ENCODE measurements at places on chromosomes 2 and 18.

DNA sequence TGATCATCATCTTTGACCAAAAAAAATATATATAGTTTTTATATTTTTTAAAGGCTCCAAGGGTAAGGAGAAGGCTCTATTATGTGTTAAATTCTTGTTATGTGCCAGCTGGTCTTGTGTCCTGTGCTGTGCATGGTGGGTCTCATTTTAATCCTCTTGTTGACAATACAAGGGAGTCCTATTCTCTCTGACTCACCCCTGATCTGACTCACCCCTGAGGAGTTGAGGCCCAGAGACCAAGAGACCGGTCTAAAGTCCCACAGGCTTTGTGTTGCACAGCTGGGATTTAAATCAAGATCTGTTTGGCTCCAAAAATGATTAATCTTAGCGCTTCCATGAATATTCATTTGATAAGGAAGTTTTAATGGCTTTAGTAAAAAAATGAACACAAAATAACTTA, 25.7 kb downstream of the MC2R start:
- DNase-seq = no peak

- DNase-seq = no peak
Observed at GRCh38 chr2:72115110-72116080, 32.3 kb downstream of the CYP26B1 start.

DNA sequence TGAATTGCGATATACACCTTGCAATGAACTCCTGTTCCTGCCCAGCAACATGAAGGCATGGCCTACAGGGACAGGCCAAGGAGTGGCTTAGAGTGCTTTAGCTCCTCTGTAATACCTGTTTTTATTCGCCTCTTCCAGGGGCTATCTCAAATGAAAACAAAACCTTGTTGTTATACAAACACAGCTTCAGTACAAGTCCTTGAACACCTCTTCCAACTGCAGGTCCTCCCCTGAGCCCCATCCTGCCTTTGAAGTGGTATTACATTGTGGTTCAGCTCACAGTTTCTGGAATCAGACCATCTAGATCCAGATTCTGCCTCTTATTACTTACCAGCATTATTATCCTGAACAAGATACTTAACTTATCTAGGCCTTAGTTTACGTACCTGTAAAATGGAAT, 83.0 kb upstream of the HNRNPA3 start:
- DNase-seq = no peak

- no peak for DNase-seq
Observed at GRCh38 chr2:144607891-144608521, 88.1 kb upstream of the ZEB2 start.

DNA sequence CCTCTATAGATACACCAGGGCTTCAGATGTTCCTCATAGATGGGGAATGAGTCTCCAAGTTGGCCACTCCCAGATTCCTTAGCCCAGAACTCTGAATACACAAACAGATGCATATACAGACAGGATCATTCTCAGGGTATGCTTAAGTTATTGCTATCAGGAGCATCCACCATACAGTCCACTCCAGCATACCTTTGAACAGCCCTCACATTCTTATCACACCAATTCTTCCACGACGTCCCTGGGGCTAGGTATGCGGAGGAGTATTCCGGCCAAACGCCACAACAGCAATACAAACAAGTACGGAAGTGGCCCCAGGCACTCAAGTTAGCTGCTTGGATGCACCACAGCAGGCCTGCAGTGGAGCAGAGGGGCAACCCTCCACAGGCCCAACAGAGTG, 312.5 kb upstream of the CHAC2 start:
- DNase-seq = no peak

- no peak for DNase-seq
Observed at GRCh38 chr2:127090281-127091120, 16.5 kb downstream of the BIN1 start.
